ENCODE measurements at places on chromosomes 4 and X.

- DNase-seq, result no peak
Observed at GRCh38 chr4:160235771-160236170, 1132.9 kb downstream of the RAPGEF2 start.

DNA sequence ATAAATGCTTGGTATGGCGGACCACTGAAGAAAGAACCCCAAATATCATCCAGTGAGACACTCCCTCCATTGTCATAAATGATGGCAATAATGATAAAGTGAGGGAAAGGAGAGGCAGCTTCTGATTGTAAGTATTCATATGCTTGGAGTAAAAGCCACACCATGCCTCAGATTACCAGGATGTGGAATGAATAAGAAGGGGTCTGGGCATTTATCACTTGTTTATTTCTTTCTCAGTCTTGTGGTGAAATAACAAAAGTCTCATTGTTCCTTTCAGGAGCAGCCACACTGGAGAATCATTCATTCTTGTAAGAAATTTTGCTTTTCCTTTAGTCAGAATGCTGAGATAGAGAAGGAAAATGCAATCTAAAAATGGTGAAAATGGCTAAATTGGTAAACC, 21.7 kb downstream of the F8 start:
- no peak for DNase-seq

DNA sequence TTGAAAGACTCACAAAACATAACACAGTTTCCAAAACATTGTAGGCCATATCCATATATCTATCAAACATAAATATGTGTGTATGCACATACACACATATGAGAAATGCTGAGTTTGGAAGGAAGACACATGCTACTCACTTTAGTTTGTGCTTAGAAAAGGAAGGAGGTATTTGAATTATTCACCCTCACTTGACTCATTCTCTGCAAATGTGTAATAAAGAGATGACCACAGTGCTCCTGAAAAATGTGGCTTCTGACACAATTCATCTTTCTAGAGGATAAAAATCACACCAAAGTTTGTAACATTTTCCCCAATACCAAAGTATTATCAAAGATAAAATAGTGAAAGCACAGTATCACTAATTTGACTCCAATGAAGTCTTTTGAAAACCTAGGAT, 950.1 kb downstream of the FAT4 start:
- no peak for DNase-seq

- DNase-seq, result no peak
Observed at GRCh38 chr4:6758728-6759127, 23.8 kb upstream of the KIAA0232 start.

DNA sequence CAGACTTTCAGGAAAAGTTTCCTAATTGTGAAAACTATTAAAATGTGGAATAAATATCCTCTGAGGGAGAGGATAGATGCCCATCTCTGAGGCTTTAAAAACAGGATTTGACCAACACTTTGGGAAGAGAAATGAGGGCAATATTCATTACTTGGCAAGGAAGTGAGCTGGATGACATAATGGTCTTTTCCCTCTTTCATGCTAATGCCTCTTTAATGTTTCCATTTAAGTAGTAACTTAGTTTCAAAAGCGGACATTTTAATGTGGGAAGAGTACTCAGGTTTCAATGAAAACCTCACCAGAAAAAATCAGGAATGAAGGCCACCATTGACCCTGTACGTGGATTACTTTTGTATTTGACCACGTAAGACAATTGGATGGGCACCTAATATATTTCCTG, 503.3 kb downstream of the ANKRD50 start:
- no peak for DNase-seq

DNA sequence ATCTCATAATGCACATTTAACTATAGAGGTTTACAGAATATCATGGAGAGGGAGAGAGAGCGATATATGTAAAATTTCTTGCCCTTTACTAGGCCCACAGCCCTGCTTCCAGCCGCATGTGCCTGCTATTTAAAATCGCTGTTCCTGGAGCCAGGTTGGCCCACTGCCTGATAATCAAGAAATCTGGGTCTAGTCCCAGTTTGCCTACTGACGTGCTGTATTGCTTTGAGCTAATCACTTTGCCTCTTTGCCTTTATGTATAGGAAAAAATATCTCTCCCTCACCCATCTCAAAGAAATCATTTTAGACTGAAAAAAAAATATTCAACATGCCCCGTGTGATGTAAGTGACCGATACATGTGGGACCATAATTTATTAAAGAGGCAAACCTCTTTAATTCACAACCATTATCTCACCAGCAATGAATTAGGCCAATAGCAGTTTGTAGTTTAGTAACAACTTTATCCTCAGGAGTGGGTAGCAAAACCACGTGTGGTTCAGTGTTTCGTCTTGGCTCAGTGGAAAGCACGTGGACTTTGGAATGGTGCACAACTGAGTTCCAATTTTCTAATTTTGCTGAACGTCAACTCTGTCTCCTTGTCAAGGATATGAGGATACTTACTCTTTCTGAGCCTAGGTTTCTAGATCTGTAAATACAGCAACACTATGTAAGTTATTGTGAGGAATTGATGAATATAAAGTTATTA, 62.6 kb downstream of the GRXCR1 start:
- DNase-seq, result no peak

GRCh38 chr4:174764105-174764729, 64.8 kb downstream of the GLRA3 start:
- DNase-seq, result no peak

DNA sequence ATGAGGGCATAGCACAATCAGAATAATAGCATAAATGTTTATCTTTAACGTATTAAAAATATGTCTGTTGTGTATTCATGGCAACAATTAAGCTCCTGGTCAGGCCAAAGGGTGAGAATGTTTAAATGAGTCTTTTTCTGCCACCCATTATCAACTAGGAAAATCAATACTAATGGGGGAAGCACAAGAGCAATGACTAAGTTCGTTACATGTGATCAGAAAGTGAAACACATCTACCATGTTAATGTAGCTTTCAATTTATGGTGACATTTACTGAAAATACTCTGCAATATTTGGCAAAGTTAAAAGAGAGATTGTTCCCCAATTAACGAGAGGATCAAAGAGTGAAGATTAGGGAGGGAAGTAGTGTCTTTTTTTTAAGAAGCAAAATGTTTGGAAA, 143.7 kb downstream of the NAA11 start:
- DNase-seq, result no peak
